ENCODE measurements at places on chromosomes 12 and 14. TPM values are rescaled to one million over a fixed set of nuclear protein-coding genes. Genes with fewer than 3 reads are reported as not detected.

The MMAB gene
- 49.2 TPM for total RNA-seq

The NAV3 gene
- 56.0 TPM for total RNA-seq

The TAS2R19 gene
- not detected for total RNA-seq

The SNW1 gene
- total RNA-seq = 85.5 TPM

The GUCY2C gene
- not detected for total RNA-seq

The MYRFL gene
- total RNA-seq = not detected

The KRT79 gene
- total RNA-seq = not detected

The HRK gene
- total RNA-seq = 0.12 TPM

DNA sequence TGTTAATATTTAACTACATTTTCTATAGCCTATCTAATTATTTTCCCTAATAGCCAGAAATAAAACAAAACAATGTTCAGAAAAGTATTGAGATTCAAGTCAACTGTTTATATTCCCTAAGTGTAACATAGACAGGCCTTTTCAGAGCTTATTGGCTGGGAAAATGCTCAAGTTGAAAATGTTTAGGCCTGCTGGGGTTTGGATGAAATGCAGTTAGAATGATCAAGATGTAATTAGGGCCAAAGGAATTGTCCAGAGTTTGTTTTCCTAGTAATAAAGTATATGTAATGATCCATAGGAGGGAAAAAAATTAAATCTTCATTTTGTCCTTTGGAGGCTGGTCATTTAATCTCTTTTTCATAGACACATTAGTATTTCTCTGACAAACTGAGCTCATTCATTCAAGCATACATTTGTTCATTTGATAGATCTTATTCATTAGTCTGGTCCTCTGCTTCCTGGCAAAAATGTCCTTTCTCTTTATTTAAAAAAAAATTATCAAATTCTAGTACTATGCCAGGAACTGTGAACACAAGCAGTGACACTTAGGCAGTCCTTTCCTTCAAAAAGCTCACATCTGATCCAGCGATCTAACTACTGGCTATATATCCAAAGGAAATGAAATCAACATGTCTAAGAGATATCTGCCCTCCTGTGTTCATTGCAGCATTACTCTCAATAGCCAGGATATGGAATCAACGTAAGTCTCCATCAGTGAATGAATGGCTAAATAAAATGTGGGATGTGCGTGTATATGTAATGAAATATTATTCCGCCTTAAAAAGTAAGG is 40.1 kb upstream of the NEDD1 start:
- DNase-seq = no peak

DNA sequence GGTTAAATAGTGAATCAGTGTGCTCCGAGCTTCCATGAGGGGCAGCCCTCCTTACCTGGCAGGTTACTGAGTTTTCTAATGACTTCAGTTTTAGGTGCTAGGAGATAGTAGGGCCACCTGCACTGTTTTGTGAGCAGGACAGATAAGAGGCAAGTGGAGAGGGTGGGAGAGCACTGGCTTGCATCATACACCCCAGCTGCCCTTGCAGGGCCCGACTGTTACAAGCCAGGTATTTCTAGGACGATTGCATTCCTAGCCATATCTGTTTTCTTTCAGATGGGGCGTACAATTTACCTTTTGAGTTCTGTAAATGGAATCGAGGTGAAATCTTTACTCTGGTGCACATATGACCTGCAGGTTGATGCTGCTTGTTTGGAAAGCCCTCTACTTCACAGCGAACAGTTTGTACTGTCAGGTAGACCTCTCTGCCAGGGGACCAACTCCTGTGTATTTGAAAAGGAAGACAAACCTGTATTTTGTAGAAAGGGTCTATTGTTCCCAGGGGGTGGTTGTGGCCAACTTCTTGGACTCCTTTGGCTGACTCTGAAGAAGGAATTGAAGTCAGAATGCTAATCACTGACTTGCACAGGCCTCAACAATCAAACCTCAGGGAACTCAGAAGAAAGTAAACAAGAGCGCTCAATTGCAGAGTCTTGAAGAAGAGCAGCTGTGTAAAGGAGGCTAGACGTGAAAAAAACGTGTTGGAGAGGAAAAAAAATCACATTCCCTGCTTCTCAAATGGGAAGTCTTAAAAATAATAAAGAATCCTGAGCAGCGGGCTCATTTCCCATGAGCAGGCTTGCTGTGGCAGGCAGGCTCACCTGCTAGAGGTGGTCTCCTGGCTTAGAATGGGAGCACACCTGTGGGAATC is 57.3 kb downstream of the ETV6 start:
- no peak for DNase-seq

- no peak for DNase-seq
These were observed 49.5 kb upstream of the KTN1 start for GRCh38 chr14:55530464-55530863.

DNA sequence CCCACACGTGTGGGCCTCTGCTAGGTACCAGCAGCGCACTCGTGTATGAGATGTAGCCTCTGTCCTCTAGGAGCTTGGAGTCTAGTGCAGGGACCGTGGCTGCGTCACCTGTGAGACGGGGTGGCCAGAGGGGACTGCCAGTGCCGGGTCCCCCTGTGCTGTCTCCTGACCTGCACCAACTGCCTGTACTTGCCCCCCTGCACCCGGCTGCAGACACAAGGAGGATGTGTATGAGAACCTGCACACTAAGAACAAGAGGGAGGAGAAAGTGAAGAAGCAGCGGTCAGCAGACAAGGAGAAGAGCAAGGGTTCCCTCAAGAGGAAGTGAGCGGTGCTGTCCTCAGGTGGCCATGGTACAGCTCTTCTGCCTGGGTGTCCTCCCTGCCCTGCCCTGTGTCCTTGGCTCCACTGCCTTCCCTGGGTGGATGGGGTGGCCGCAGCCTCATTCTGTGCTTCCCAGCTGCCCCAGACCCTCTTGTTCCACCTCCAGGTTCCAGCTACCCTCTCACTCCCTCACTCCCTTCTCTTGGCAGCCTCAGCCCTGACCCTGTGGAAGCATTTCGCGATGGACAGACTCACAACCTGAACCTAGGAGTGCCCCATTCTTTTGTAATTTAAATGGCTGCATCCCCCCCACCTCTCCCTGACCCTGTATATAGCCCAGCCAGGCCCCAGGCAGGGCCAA is 9.6 kb downstream of the PTPN6 start:
- DNase-seq = no peak

DNA sequence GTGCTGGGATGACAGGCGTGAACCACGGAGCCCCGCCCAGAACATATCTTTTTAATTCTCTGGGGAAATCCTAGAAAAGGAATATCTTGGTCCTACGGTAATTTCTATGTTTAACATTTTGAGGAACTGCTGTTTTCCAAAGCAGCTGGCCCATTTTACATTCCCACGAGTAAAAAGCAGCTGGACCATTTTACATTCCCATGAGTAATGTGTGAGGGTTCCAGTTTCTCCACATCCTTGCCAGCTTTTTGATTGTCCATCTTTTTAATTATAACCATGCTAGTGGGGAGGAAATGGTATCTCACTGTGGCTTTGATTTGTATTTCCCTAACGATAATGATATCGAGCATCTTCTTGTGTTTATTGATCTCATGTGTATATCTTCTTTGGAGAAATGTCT is 4.4 kb upstream of the P2RX4 start:
- DNase-seq = no peak

DNA sequence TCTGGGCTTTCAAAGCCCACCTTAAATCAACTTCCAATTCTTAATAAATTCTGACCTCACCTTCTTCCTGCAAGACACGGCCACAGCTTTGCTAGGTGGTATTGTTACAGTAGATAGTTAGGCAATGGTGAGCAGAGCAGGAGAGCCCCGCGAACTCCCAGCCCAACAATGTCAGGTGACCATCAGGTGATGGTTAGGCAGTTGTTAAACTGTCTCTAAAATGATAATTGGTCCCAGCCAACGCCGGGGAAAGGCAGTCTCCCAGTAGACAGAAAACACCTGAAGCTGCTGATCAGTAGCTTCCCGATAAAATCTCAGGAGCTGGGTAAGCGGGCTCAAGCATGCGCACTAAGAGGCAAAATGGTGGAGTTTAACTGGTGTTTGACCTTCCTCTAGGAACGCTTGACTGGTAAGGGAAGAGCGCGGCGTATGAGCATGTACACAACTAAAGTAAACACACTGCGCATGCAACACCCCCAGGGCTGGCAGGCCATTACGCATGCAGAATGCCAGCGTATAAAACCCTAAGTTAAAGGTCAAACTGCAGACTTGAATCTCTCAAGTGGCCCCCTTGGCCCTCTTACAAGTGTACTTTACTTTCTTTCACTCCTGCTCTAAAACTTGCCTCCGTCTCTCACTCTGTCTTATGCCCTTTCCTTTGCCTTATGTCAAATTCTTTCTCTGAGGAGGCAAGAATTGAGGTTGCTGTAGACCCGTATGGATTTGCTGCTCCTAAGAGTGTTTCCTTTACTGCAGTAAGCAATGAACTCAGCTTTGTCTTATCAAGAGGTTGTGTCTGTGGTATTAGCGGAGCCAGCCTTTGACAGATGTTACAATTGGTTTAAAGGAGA is 113.5 kb downstream of the C12orf75 start:
- DNase-seq = peak; percentile 4

DNA sequence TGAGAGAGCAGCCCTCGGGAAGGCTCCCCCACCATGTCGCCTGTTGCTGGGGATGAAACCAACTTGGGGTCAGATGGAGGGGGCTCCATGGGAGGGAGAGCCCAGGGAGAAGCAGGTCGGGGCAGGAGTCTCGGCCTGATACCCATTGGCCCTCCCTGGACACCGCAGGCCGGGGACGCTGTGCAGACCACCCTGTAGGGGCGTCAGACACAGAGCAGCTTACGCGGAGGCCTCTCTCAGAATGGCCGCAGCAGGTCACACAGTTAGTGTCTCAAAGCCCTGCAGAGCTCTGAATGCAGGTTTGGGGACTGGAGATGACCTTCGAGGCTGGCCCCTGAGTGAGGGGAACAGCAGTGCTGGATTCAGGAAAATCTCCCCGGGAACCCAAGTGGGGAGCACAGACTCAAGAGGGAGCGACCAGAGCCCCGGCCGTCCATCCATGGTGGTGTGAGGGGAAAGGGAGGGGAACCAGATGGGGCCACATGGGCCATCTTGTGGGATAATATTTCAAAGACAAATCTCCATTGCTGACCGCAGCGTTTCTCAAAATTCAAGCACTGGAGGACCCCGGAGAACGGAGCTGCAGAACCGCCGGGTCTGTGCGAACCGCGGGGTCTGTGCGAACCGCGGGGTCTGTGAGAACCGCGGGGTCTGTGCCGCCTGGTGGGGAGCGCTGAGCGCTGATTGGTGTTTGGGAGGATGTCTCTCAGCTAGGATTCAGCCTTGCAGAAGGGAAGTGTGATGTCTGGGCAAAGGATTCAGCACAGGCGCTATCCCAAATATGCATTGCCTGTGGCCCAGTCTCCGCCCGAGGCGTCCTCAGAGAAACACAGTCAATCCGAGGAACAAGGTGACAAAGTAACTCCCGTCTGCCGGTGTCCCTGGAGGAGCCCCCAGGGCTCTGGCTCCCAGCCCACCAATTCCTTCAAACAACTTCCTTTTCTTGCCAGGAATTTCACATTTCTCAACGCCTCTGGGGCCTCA is 324.4 kb upstream of the RTL1 start:
- no peak for DNase-seq
